ENCODE measurements at places on chromosomes 1 and 21.

GRCh38 chr1:101290922-101291561, 54.2 kb downstream of the S1PR1 start:
- DNase-seq = no peak

DNA sequence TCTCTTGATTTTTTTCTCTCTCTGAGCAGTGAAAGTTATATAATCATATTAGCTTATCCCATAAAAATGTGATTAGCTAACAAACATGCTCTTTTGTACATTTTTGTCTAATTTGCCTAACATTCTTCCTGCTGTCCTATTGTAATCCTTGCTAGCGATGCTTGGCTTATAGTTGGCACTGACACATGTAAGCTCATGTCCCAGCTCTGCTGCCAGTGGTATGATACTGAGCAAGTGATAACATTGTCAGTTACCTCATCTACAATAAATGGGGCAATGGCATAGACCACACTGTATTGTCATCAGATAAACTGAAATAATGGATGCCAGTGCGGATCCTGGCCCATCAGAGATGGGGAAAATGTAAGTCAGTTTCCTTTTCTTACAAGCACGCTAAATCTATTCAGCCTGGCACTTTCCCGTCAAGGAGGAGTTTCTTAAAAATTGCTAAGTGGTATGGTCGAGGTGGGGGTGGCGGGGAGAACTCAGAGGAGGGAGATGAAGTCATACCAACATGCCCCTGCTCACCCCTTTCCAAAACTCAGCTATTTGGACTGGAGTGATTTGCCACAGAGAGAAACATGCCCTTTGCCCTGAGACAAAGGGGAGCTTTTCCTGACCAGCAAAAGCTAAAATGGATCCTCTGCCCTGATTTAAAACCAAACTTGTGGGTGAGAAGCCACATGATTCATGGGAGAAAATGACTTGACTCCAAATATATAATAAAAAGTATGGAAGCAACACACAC, 1.3 kb downstream of the FYB2 start:
- peak; percentile 43 for DNase-seq

DNA sequence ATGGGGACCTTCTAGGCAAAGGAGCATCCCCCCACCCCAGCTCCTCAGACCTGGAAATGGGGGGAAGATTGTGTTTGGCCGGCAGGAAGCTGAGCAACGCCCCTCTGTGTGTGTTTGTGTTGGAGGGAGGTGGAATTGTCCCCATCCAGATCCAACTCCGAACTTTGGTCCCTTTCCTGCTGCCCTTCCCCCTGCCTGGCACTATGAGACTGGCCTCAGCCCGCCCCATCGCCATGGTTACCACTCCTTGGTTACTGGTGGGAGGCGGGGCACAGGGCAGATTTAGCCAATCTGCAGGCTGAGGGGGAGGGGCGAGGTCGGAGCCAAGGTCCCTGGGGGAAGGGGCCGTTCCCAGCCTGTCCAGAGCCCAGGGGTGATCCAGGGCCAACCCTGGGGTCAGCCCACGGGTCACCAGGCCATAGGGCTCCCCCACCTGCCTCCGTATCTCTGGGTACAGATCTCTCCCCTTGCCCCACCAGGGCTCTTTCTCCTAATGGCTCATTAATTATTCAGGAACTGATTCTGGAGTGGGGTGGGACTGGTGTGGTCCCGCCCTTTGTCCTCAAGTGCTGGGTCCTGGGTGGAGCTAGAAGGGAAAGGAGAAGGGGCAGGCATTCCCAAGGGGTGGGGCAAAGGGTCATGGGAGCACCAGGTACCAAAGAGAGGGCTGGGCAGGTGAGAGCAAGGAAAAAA, 15.2 kb downstream of the PTPRF start:
- DNase-seq = no peak

DNA sequence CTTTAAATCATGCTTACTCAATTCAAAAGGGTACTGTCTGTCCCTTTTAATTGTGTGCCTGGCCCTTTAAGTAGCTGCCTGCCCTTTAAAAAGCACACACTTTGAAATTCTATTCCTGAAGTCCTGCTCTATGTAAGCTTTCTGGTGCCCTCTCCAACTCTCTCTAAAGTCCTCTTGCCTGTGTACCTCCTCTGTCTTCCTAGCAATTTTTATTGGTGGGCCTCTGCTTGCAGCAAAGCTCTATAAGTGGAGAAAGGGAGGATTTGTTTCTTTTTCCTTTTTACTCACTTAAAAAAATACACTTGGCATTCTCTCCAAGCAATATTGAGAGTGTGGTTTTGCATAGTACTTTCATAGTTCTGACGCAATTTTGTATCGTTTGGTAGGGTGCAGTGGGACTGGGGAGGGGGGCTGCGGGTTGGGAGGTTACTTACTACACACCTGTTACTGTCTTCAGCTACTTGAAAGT, 135.4 kb downstream of the LMO4 start:
- no peak for DNase-seq

- DNase-seq = peak; percentile 93
Observed at GRCh38 chr1:68232289-68233148, at the start of gene WLS. Gene WLS (minus strand): TSS chr1:68232523. CDS start chr1:68232299, 224 bp downstream.

DNA sequence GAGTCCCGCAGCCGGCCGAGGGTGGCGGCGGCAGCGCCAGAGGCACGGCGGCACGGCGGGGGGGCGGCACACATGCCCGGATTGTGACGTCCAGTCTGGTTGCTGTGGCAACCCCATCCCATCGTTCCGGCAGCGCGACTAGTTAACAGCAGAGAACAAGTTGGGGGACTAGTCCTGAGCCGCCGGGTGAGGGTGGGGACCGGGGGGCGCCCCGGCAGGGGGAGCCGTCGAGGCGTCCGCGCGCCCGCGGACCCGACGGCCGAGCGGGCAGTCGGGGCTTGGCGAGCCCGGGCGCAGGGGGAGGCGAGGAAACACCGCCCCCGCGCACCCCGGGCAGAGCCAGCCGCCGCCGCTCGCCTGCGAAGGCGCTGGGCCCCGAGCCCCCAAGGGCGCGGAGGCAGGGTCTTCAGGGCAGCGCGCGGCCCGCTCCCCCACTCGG, at the start of gene CHD5:
TSS of gene CHD5 (minus strand) at position 54 of the 439 bp plus-strand sequence. CDS start 298 bp downstream, outside the sequence.
- DNase-seq = peak; percentile 46

DNA sequence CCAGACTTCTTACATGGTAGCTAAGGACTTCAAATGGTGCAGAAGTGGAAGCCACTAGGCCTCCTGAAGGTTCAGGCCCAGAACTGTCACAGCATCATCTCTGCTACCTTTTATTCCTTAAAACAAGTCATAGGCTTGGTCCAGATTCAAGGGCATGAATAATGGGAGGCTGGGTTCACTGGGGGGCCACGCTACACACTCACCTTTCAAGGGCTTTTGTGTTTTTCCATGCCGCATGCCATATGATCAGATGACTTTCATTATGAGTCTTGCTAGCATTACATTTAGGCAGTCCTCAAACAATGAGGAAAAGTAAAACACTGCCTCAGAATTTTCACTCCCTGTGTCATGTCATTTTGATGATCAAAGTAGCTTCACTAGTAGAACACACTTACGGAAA, 83.4 kb downstream of the VPS26C start:
- DNase-seq = no peak

DNA sequence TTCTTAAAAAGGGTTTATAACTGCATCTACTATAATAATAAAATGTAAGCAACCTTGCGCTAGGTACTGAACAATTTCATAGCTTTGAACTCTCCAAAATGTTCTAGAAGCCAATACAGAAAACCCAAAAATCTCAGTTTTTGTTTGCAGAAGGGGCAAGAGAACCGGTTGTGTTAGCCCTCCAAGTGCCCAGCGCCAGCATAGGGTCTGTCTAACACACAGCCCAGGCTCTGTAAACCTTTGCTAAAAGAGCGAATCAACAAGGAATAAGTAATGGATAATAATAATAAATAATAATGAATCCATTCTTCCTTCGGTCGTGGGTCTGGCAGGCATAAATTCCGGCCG, 333 bp upstream of the CHAF1B start:
- DNase-seq = no peak

DNA sequence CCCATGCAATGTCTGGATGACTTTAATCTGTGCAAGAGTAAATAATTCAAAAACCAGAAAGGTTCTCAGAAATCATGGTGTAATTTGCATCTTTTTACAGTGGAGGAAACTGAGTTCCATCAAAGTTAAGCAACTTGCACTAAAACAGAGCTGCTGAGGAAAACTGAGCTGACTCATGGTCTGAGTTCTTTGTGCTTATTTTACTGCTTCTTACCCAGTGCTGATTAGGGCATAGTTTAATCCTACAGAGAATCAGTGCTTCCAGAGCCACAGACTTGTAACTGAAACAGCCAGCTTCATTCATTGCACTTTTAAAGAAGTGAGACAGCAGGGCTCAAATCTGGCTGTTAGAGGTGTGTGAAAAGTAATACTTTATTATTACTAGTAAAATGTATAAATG, 10.9 kb upstream of the RWDD3 start:
- peak; percentile 61 for DNase-seq

- DNase-seq = no peak
Observed at GRCh38 chr21:20998886-20999285, 677 bp downstream of the NCAM2 start.

DNA sequence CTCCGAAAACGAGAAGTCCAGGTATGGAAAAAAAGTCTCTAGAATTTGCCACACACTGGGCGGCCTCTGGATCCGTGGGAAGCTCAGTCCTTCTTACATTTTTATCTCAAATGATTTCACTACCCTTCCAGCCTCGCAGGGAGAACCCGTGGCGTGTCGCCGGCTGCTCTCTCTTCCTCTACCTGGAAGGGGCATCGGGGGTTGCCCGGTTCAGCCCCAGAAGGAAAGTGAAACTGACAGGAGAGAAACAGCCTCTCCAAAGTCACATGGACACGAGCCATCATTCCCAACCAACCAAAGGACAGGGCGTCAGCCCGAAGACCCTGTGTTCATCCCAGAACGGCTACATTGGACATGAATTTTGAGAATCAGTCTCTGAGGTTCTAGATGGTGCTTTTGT, 182.5 kb downstream of the ADSS2 start:
- DNase-seq = no peak

DNA sequence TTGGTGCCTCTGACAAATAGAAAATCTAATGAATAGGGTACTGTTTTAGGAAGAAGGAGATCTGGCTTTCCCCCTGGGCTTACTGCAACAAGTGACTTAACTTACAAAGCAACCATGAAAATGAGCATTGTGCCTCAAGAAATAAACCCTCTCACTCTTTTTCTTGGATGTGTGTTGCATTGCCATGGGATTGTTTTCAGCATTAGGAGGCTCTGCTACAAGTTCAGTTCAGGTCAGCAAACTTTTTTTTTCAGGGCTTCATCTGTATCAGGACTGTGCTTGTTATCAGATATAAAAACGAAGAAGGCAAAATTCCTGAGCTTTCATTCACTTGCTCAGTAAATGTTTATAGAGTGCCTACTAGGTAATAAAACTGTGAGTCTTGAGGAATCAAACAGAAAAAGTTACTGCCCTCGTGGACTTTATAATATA, 37.8 kb upstream of the DOCK7 start:
- no peak for DNase-seq

- DNase-seq = peak; percentile 24
Observed at GRCh38 chr21:34576041-34576511, 38.8 kb downstream of the RCAN1 start.

DNA sequence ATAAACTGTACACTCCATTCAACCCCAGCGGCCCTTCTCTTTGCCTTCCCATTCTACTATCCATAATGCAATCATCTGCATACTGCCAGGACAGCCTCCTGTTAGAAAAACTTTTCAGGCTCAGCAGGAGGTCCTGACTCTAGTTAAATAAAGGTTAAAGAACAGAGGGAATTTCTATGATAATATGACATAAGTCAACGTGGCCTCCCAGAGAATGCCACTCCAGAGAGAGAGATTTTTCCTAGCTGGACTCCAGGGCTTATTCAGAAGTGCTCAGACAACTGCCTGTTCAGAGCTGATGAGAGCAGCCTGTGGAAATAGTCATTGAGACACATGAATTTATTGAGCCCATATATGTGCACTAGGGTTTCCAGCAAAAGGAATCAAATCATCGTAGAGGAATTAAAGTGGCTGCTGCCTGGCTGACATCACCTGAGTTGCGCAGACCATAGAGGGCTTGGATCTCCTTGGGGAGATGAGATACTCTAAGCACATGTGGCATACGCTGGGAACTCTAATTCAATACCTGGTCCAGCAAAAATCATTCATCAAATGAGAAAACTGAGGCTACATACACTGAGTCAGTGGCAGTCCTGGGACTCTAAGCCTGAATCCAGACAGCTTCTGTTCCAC, 736.2 kb downstream of the PTPRU start:
- DNase-seq = no peak

DNA sequence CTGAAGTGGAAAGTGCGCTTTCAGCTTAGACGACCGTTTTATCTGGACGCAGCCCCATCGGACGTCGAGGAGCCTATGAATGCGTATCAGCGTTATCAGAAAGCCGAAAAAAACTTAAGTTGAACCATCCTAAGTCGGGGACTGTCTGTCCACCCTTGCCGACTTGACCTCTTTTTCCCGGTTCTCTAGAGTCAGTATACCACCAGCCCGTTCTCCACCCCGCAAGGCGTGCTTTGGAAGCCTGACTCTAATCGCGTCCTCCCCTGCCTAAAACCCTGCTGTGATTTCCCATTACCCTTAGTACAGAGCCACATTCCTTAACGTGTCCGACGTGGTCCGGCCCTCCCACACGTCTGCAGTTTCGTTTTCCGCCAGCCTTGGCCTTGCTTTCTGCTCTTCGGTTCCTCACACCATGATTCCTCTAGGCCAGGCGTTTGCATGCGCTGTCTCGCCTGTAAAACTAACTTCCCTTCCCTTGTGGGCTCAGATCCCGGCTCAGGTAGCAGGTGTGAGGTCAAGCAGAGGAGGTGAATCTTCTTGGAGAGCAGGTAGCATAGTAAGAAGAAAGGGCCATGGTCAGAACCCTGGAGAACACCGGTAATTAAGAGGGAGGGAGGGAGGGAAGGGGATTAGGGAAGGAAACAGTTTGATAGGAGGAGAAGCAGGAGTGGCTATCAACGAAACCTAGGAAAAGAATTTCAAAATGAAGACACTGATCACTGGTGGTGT, 865 bp downstream of the ADPRS start:
- DNase-seq = peak; percentile 52

DNA sequence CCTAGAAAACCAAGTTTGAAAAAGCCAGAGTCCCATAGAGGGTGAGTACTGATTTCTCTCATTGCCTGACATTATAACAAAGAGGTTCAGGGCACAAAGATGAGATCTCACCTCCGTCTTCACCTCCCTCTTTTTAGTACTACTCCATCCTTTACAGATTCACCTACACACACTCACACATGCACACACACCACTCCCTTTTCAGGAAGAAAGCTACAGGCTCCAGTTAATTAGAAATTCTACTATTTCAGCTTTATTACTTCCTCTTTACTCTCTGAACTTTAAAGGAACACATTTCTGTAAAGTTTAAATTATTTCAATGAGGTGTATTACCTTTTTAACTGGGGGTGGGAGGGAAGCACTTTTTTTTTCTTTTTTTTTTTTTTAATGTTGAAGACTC, 59.6 kb upstream of the PRDX6 start:
- no peak for DNase-seq

- peak; percentile 9 for DNase-seq
Observed at GRCh38 chr1:40824591-40825434, 37.4 kb downstream of the CITED4 start.

- DNase-seq = peak; percentile 81
Observed at GRCh38 chr1:45018599-45019230, 6.7 kb downstream of the UROD start.

GRCh38 chr1:90616395-90616794, 100.7 kb downstream of the BARHL2 start:
- DNase-seq = no peak
